ENCODE measurements at places on chromosomes 11 and 22.

GRCh38 chr11:93718057-93718563 is 23.2 kb downstream of the TAF1D start:
- no peak for DNase-seq

DNA sequence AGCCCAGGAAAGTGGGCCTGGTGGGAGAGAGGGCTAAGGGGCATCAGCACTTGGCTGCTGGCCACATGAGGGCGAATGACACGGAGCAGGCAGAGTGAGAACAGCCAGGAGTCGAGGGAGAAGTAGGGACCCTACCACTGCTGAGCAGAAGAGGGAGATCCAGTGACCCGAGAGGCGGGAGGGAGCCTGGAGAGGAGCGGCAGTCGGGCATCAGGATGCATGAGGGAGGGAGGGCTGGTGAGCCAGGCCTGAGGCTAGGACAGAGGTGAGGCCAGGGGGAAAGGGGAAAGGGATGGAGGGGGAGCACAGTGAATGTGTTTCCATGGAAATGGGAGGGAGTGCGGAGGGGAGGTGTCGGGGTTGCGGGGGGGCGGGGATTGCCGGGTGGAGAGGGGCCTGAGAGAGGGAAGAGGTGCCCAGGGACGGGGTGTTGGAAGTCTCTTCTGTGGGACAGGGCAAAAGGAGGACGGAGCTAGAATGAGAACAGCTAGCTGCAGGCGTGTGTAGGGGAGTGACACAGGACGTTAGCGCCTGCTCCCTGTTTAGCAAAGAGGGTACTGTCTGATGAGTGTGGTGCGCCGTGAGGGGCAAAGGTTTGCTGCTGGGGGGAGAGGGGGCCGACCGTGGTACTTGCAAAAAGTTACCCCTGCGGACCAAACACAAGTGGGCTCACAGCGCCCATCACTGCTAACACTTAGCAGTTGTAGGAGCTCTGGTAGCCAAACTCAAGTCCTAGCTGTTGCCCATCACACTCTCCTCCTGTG is 37.1 kb upstream of the WNT11 start:
- no peak for DNase-seq

DNA sequence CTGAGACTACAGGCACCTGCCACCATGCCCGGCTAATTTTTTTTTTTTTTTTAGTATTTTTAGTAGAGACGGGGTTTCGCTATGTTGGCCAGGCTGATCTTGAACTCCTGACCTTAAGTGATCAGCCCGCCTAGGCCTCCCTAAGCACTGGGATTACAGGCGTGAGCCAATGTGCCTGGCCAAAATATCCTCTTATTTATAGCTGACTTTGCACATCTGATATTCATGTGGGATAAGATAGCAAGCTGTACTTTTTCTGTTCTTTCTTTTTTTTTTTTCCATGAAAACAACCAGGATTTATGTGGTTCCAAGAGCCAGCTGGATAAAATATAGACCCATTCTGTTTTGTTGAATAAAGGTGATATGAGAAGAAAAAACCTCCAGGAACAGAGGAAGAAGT is 12.1 kb upstream of the XBP1 start:
- no peak for DNase-seq

DNA sequence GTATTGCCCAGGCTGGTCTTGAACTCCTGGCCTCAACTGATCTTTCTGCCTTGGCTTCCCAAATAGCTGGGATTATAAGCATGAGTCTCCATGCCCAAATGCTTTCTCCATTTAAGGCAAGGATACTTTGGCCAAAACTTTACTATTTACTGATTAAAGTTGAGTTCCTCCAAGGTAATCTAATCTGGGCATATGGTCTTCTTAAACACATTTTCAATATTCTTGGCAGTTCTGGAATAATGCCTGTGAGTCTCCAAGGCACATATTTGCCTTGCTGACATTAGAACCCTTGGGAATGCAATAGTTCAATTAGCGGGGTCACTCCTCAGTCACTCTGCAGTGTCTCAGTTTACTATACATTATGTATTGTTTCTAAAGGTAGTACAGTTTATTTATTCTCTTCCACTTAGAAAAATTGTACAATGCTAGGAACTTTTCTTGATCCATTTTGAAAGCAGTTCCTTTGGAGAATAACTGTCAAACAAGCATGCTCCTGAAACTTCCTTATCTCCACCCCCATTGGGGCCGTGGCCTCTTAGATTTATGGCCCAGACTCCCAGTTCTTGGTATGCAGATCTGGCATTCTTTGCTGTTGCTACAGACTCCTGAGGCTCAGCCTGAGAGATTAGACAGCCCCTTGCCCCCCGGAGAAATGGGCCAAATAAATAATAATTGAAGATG is 13.1 kb upstream of the RAB38 start:
- peak; percentile 35 for DNase-seq

DNA sequence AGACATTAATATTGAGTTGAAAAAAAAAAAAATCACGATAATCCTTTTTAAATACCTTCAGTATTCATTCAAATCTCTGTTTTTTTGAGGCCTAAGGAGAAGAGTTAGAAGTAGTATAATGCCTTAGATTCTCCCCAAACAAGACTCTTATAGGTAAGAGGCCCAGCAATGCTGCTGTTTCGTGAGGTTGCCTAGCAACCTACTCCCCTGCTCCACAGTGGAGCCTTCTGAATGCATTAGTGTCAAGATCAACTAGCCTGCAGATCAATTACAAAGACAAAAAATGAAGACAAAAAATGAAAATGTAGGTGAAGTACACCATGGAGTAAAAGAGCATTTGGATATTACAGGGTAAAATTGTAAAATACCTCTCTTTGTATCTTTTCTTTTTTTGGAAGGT is 229.8 kb upstream of the LUZP2 start:
- DNase-seq: no peak

GRCh38 chr11:110077831-110078325 is 15.3 kb upstream of the ZC3H12C start:
- no peak for DNase-seq

DNA sequence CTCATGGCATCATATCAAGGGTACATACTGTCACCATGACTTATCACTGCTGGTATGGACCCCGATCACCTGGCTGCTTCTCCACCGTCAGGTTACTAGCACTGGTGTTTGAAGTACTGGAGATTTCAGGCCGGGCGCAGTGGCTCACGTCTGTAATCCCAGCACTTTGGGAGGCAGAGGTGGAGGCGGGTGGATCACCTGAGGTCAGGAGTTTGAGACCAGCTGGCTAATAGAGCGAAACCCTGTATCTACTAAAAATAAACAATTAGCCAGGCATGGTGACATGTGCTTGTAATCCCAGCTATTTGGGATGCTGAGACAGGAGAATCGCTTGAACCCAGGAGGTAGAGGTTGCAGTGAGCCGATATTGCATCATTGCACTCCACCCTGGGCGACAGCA is 82.4 kb upstream of the ANO1 start:
- DNase-seq: no peak

- no peak for DNase-seq
These were observed 43.6 kb downstream of the SYN3 start for GRCh38 chr22:33014621-33015020.

GRCh38 chr11:38819981-38820380 is 2221.9 kb upstream of the RAG2 start:
- no peak for DNase-seq

GRCh38 chr22:20937794-20938671 is 20.8 kb downstream of the CRKL start:
- no peak for DNase-seq

DNA sequence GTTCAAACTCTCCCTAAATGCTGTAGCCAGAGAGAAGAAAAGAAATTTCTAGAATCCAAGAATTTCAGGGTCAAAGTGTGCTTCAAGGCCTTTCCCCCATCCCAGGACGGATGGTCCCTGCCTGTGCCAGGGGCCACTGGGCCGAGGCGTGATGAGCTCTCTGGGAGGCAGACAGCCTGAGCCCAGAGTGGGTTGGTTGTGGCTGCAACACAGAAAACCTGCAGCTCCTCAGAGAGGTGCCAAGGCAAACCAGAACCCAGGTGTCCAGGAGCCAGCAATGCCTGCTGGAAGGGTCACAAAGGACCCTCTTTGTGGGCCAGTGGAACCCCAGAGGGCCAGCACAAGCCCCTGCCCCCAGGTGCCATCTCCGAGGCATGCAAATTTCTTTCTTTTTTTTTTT is 2.6 kb upstream of the APOL6 start:
- no peak for DNase-seq

- DNase-seq: no peak
These were observed 106.2 kb downstream of the PKNOX2 start for GRCh38 chr11:125270711-125271110.

GRCh38 chr11:57288771-57289579 is 35.8 kb downstream of the TNKS1BP1 start:
- no peak for DNase-seq

GRCh38 chr11:110829873-110830272 is 117.6 kb upstream of the ARHGAP20 start:
- no peak for DNase-seq

GRCh38 chr11:102914238-102915043 is 39.7 kb upstream of the MMP12 start:
- no peak for DNase-seq

- DNase-seq: no peak
These were observed 161.8 kb downstream of the SOX6 start for GRCh38 chr11:16194566-16194965.

DNA sequence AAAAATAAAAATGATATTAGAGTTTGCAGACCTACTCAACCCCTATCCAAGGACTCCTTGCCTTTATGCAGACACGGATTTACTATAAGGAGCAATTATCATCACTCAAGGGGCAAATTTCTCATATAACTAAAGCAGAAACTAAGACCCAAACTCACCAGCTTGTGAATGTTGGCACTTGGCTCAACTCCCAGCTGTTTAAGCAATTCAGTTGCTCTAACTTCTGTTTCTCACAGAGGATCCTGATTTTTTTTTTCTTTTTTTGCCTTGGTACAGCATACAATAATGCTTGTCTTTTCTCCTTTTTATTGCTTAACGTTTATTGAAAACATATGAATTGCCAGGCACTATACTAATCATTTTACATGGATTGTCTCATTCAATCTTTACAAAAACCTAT is 9.6 kb upstream of the CBLIF start:
- DNase-seq: no peak

DNA sequence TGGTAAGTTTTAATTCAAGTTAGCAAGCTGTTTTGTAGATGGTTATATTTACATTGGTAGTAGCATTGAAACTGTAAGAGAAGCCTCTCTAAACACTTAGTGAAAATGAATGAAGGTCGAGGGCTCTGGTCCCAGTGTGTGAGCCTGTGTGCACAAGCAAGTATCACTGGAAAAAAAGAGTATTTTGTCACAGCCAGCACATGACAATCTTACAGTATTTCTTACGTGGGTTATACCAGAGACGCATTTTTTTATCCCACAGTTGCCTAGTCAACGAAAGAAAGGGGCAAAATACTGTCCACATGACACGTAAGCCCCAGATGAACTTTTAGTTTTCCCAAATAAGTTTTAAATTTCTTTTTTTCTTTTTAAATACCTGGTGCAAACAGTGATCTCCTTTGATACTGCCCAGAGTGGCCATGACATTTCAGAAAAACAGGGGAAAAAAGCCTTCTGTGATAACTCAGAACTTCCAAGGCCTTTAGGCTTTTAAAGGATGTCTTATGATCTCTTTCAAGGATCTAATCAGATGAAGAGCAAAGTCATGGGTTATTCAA is 23.5 kb downstream of the RAB38 start:
- DNase-seq: no peak

DNA sequence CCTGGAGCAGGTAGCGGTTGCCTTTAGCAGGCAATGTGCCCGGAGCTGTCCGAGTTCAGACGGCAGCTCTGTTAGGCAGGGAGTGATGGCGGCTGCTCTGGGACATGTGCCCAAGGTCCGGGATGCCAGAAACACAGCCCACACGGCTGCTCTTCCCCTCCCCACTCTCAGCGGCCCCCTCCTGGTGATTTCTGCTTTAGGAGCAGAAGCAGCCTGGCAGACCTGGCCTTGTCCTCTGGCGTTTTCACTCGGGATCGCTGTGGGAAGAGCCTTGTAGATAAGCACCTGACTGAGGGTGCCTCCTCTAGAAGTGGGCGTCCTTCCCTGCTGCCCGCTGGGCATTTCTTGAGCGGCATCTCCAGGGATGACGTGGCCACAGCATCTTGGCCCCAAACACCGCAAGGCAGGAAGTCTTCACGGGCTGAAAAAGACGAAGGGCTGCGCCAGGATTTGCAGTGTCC is 392.2 kb downstream of the TBC1D22A start:
- DNase-seq: no peak

DNA sequence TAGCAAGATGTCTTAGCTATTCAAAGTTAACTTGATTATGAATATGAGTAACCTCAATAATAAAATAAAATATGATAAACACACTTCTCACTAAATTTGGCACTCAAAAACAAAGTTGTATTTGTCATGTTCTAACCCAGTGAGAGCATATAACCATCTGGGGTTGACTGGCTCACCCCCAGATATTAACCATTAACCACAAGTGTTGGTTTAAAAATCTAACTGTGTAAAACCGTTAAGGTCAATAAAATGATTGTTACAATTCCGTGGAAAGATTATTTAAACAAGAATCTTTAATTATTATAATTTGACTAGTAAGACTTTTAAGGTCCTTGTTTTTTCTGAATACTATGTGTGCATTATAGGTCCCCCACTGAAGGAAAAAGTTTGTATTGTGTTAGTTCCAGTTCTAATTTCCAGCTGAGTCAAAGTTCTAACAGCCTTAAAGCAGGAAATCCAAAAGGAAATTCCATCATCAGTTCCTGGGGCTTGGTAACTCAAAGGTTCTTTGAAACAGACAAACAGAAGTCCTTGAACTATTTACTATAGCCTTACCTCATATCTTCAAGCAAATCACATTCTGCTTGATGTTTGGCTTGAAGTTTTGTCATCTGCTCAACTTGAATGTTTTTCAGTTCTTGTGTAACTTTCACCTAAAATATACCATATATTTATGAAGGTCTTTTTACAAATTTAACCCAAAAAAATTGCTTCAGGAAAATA is 2.5 kb downstream of the FCHSD2 start:
- DNase-seq: peak; percentile 34

DNA sequence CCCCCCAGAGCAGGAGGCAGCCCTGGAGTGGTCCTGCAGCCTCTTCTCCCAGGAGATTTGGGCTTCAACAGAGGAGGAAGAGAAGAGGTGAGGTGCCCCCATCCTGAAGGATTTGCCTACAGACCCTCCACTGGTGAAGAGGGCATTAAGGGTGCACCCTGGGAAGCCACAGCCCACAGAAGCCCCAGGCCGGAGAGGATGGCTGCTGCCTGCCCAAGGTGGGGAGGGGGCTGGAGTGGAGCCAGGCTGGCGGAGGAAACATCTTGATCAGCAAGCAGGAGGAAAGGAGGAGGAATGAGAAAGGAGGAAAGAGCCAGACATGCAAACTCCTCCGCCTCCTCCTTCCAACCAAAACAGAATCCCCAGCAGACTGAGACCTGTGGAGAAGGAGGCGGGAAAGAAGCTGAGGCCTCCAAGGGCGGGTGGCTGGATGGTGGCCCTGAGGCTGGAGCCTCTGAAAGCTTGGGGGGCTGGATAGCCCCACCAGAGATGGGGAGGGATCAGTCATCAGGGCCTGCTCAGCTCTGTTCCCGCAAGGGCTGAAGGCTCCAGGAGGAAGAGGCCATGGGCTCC is 31.3 kb downstream of the ARRB1 start:
- no peak for DNase-seq
